ENCODE measurements at places on chromosomes 7 and 10.
A peak's percentile ranks its signal among the peaks of the same experiment; 100 is the strongest.

- peak; percentile 52 for DNase-seq
Observed at GRCh38 chr7:20598459-20599309, 16.8 kb upstream of the ABCB5 start.

- DNase-seq, result no peak
Observed at GRCh38 chr10:70851597-70852475, 36.1 kb downstream of the SGPL1 start.

GRCh38 chr7:71772779-71773178 is 639.4 kb downstream of the CALN1 start:
- no peak for DNase-seq

DNA sequence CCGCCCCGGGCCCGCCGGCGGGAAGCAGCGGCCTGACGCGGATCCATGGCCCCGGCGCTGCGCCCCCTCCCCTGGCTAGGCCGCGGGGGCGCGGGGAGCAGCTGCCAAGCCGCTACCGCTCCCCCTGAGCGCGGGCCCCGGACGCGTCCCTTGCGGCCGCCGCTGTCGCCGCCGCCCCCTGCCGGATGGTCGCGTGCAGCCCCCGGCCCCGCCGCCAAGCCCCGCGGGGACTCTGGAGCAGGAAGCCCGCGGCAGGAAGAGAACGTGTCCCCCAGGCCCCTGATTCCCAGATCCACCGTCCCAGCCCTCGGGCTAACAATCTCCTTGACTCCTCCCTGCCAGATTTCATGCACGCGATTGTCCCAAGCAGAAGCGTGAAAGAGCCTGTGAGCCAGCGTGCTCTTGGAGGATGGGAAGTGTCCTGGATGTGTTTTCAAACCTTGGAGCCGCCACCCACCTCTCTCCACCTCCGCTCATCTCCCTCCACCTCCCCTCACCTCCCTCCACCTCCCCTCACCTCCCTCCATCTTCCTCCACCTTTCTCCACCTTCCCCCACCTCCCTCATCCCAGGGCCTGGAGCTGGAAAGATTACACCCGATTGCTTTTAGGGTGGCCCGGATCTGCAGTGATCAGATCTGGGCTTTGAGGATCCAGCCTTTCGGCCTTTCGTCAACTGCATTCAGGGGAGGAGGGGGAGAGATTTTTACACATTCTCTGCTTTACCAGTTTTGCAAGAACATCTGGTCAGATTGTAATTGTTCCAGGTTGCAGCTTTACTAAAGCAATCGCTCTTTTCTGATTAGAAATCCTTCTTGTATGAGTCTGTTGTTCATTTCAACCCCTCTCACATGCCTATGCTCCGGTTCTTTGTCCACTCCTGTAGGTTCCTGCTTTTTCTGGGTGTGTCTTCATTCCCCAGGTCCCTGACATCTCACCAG is 570 bp upstream of the PRTFDC1 start:
- peak; percentile 27 for DNase-seq

- DNase-seq, result no peak
Observed at GRCh38 chr7:23607130-23607529, 9.9 kb downstream of the CCDC126 start.

- no peak for DNase-seq
Observed at GRCh38 chr7:24469118-24469517, 104.1 kb upstream of the PALS2 start.

- DNase-seq, result no peak
Observed at GRCh38 chr10:93701866-93702209, 554 bp downstream of the FRA10AC1 start.

DNA sequence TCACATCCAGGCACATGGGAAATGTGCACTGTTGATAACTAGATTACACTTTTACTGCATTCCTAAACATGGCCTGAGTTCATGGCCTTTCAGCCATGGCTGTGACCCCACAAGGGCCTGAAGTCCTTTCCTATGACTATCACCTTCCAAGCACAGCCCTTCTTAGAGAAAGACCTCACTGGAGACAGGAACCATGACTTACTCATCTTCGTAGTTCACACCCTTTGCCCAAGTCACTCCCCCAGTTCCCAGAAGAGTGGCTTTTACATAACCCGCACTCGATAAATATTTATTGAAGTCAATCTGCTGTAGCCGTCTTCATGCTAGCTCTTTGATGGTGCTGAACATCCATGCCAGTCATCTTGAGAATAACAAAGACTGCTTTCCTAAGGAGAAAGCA is 632.5 kb upstream of the NRP1 start:
- DNase-seq, result no peak

DNA sequence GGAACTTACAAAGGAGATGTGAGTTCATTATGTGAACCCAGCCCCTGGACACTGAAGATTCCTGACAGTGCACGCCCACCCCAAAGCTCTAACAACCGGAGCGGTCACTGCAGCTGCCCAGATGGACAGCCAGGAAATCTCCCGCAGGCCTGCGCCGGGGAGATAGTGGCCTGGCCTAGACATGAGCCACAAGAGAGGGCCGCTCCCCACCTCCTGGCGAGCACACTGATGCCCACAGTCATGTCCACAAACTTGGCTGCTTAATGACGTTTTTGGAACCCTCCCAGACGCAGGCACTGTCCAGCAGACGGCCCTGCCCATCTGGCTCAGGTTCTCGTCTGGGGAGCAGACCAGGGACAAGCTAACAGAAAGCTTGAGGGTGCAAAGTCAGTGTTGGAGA is 34.2 kb downstream of the TCERG1L start:
- no peak for DNase-seq

DNA sequence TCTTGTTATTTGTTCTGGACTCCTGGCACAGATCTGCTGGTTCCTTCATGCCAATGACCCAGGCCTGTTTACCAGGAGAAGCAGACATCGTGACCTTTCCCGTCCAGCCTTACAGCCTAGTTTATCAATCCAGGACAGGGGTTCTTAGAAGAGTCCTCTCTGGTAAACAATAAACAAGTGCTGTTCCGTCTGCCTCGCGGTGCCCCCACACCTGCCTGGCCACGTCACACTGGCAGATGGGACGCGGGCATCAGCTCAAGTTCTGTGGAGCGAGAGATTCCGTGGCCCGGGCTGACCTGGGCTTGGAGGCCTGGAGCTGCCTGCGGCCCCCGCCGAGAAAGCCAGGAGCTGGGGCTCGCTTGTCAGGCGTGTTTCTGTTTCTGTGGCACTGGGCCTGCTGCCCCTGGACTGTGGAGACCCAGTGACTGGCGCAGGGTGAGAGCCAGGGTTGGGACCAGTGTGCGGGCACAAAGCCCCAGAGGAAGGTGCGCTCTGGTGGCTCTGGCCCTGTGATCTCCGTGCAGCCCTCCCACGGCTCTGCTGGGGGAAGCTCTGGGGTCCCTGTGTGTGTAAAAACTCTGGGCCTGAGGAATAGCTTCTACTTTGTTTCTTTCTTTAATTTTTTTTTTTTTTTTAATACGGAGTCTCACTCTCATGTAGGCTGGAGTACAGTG is 28.4 kb upstream of the PFKFB3 start:
- DNase-seq, result no peak

- no peak for DNase-seq
Observed at GRCh38 chr7:102991077-102991539, 78.3 kb downstream of the LRRC17 start.

- no peak for DNase-seq
Observed at GRCh38 chr7:102069931-102070629, 216.6 kb upstream of the SH2B2 start.

GRCh38 chr10:10552948-10553347 is 464.7 kb upstream of the CELF2 start:
- no peak for DNase-seq

- no peak for DNase-seq
Observed at GRCh38 chr7:30549931-30550493, 44.7 kb upstream of the GARS1 start.

GRCh38 chr7:150401424-150401790 is 22.3 kb downstream of the ZNF775 start:
- no peak for DNase-seq

DNA sequence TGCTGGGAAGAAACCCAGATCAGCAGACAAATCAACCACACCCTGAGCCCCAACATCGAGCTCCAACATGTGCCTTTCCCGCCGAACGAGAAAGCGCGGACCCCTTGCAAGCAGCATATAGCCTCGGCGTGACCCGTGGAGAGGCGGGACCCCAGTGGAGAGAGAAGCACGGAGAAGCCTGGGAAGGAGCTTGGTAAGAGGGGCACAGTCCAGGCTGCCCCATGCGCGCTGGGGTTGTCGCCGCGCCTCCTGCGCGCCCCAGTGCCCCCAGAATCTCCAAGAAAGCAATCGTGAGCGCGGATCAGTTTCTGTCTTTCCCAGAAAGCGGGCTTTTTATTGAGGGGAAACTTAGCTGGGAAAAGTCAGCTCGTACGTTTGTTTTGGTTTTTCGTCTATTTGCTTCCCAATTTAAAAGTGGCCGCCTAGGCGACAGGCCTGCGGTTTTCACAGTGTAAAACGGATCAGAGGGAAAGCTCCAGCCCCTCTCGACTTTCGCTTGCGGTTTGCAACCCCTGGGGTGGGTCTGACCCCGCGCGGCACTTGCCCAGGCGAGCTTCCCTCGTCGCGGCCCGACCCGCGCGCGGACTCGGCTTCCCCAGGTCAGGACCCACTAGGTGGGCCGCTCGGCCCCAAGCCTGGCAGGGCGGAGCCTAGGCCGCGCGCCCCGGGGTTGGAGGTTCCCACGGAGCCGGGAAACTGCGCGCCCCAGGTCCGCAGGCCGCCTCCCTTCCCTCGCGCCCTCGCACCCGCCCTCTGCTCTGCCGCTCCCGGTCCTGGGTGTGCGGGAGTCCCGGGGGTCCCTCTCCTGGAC is 31.1 kb downstream of the SKIDA1 start:
- DNase-seq, result peak; percentile 13

Measured in CD4-positive, alpha-beta T cell treated with Interferon alpha-2 for 1 hour (primary cell).